Upper lobe of left lung (tissue), 6 donors: ENCODE measurements at places on chromosomes 2 and 18. TPM values are rescaled to one million over a fixed set of nuclear protein-coding genes. Genes with fewer than 3 reads are reported as not detected.
A peak's percentile ranks its signal among the peaks of the same experiment; 100 is the strongest.

COL4A4 gene
- total RNA-seq, result 26.4 TPM

SDC1 gene
- total RNA-seq, result 213 TPM

IL1RN gene
- total RNA-seq, result 40.6 TPM

MOB1A gene
- total RNA-seq, result 143 TPM

LONRF2 gene
- total RNA-seq, result 3.4 TPM

CREG2 gene
- 8.4 TPM for total RNA-seq

CXCR1 gene
- 11.6 TPM for total RNA-seq

DPP4 gene
- 77.3 TPM for total RNA-seq

SIX2 gene
- total RNA-seq, result 1.3 TPM

GRCh38 chr2:197216361-197216979, 94.1 kb downstream of the ANKRD44 start:
- H3K4me3 ChIP-seq, result no peak overlapping the region
- peaks cover 45% of the 10 kb centered on the region for H3K4me1 ChIP-seq
- H3K27ac ChIP-seq, result peak overlapping the region; percentile 57
- H3K27me3 ChIP-seq, result no peaks in the 10 kb centered on the region

DNA sequence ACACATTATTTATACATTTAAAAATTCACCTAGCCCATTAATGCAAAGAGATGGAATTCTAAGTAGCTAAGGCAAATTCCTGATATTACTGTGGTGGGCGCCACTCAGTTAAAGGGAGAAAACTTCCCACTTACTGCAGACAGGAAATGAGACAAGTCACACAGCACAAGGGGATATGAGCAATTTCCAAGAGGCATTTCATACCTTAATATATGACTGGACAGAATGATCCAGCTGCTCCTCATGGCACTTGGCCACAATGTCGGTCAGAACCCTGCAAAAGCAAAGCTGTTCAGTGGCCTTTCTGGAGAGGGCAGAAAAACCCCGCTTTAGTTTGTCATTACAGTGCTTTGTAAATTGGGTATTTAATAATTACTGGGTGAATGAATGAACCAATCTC, 121.4 kb upstream of the CCDC195 start:
- H3K4me3 ChIP-seq, result no peak overlapping the region
- DNase-seq, result no peak
- H3K27me3 ChIP-seq, result no peaks in the 10 kb centered on the region
- H3K27ac ChIP-seq, result no peak overlapping the region
- peaks cover 8% of the 10 kb centered on the region for H3K36me3 ChIP-seq
- no peaks in the 10 kb centered on the region for H3K4me1 ChIP-seq

GRCh38 chr2:143401861-143402260, 272.6 kb downstream of the ARHGAP15 start:
- H3K36me3 ChIP-seq, result no peaks in the 10 kb centered on the region
- no peak overlapping the region for H3K27ac ChIP-seq
- H3K27me3 ChIP-seq, result no peaks in the 10 kb centered on the region
- DNase-seq, result no peak
- no peaks in the 10 kb centered on the region for H3K4me1 ChIP-seq

DNA sequence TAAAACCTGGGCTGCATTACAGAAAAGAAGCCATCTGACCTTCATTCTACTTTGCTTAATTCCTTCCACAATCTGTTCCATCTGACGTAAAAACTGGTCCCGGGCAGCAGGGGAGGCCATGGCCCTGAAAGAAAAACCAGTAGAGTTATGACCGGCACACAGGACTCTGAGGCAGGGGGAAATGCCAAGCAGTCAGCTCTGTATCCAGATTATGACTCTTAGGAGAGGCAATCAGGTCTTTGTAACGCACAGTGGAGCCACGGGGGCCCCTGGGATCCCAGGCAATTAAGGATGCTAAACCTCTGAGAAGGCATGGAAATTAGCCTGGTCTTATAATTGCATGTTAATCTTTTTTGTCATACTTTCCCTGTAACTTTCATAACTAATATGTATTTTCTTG, 78.4 kb downstream of the CCDC93 start:
- no peaks in the 10 kb centered on the region for H3K27me3 ChIP-seq
- no peak overlapping the region for H3K4me3 ChIP-seq
- no peaks in the 10 kb centered on the region for H3K4me1 ChIP-seq
- H3K27ac ChIP-seq, result no peak overlapping the region
- no peak for DNase-seq

GRCh38 chr2:1480671-1481076, 67.4 kb downstream of the TPO start:
- DNase-seq, result no peak
- H3K4me3 ChIP-seq, result no peak overlapping the region
- no peaks in the 10 kb centered on the region for H3K4me1 ChIP-seq
- no peaks in the 10 kb centered on the region for H3K27me3 ChIP-seq
- no peak overlapping the region for H3K27ac ChIP-seq

DNA sequence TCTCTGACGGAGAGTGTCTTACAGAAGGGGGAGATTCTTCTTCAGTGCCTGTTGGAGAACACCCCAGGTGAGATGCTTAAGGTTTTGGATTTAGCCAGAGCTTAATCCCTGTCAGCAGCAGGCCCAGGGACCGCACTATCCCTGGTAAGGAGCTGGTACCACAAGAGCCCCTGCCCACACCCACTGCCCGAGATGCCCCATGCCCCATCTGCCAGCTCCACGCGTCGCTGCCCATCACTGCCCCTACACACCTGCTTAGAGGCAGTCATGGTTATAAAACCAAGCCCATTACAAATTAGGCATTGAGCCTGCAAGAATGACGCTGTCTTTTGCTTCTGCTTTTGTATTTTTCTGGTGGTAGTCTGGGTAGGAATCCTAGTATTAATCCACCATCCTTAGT, 21.7 kb downstream of the CEP68 start:
- no peak overlapping the region for H3K4me3 ChIP-seq
- peaks cover 26% of the 10 kb centered on the region for H3K4me1 ChIP-seq
- no peaks in the 10 kb centered on the region for H3K27me3 ChIP-seq
- peaks cover 39% of the 10 kb centered on the region for H3K36me3 ChIP-seq
- H3K27ac ChIP-seq, result no peak overlapping the region
- DNase-seq, result no peak

- no peaks in the 10 kb centered on the region for H3K4me1 ChIP-seq
- H3K4me3 ChIP-seq, result no peak overlapping the region
- no peaks in the 10 kb centered on the region for H3K36me3 ChIP-seq
- no peaks in the 10 kb centered on the region for H3K27me3 ChIP-seq
- no peak overlapping the region for H3K27ac ChIP-seq
- DNase-seq, result no peak
These were observed 28.9 kb upstream of the ACTR2 start for GRCh38 chr2:65198737-65199136.

- peaks cover 10% of the 10 kb centered on the region for H3K4me1 ChIP-seq
- no peak overlapping the region for H3K27ac ChIP-seq
- H3K36me3 ChIP-seq, result no peaks in the 10 kb centered on the region
- DNase-seq, result no peak
- H3K4me3 ChIP-seq, result no peak overlapping the region
These were observed 31.3 kb downstream of the DARS1 start for GRCh38 chr2:135954020-135954601.

GRCh38 chr2:208192611-208193236, 2.9 kb upstream of the C2orf80 start:
- H3K27me3 ChIP-seq, result no peaks in the 10 kb centered on the region
- no peak overlapping the region for H3K4me3 ChIP-seq
- no peaks in the 10 kb centered on the region for H3K4me1 ChIP-seq
- H3K36me3 ChIP-seq, result no peaks in the 10 kb centered on the region
- DNase-seq, result no peak

- no peak overlapping the region for H3K4me3 ChIP-seq
- DNase-seq, result no peak
- H3K4me1 ChIP-seq, result peaks cover 18% of the 10 kb centered on the region
- no peaks in the 10 kb centered on the region for H3K36me3 ChIP-seq
- no peaks in the 10 kb centered on the region for H3K27me3 ChIP-seq
- no peak overlapping the region for H3K27ac ChIP-seq
These were observed 63.5 kb downstream of the ANKRD44 start for GRCh38 chr2:197247083-197247482.

- H3K36me3 ChIP-seq, result no peaks in the 10 kb centered on the region
- no peak overlapping the region for H3K4me3 ChIP-seq
- no peaks in the 10 kb centered on the region for H3K27me3 ChIP-seq
- DNase-seq, result no peak
- no peak overlapping the region for H3K27ac ChIP-seq
These were observed 48.4 kb downstream of the TEX51 start for GRCh38 chr2:126947103-126947429.

- H3K4me1 ChIP-seq, result peaks cover 48% of the 10 kb centered on the region
- peak overlapping the region; percentile 75 for H3K27ac ChIP-seq
- peak; percentile 88 for DNase-seq
- H3K4me3 ChIP-seq, result no peak overlapping the region
These were observed 7.1 kb upstream of the KLF11 start for GRCh38 chr2:10036095-10036884.

DNA sequence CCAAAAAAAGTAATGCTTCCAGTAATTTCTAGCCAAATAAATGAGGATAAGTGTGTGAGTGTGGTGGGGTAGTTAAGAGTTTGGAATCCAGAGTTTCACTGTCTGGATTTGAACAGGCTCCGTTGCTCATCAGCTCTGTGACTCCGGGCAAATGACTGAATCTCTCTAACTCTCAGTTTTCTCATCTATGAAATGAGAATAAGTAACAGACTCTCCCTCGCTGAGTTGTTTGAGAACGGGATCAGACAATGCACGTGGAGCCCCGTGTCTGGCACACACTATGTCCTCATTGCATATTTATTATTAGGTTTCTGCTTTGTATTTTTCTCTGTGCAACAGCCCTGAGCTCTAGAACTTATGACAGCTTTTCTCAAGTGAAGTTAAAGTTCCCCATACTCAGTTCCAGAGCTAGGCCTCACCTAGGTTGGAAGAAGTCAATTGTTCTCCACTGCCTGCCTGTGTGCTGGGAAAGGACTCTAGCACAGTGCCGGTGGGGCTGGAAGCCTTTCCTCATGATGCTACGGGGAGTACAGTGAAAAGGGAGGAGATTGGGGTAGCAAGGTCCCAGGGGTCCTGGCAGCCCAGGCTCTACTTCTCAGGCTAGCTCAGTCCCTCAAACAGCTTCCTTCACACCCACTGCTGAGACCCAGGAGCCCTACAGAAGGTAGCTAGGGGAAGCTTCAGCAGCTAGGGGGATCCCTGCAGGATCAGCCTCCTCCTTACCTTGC, 1.7 kb upstream of the ICOS start:
- no peak overlapping the region for H3K27ac ChIP-seq
- H3K4me1 ChIP-seq, result no peaks in the 10 kb centered on the region
- H3K36me3 ChIP-seq, result no peaks in the 10 kb centered on the region
- DNase-seq, result no peak
- H3K4me3 ChIP-seq, result no peak overlapping the region

GRCh38 chr2:214489702-214490101, 78.8 kb downstream of the VWC2L start:
- no peak overlapping the region for H3K4me3 ChIP-seq
- H3K27ac ChIP-seq, result no peak overlapping the region
- H3K27me3 ChIP-seq, result no peaks in the 10 kb centered on the region
- H3K36me3 ChIP-seq, result no peaks in the 10 kb centered on the region
- no peak for DNase-seq

DNA sequence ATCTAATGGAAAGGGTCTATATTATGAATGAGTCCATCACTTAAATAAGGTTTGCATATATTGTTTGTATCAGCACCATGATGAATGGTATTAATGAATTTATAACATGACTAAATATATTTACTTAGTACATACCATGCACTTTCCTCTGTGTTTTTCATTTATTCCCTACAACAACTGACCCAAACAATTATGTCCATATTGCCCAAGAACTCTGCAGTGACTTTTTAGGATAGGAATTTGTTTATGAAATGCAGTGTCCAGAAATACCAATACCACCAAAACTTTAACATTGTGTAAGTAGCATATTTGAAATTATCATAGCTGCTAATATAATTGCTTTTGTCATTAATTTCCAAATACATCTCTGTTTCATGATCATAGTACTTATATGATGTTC, 119.7 kb downstream of the WDR7 start:
- DNase-seq, result no peak
- no peaks in the 10 kb centered on the region for H3K27me3 ChIP-seq

GRCh38 chr18:80074697-80075096, 34.4 kb upstream of the ADNP2 start:
- H3K36me3 ChIP-seq, result no peaks in the 10 kb centered on the region
- H3K27ac ChIP-seq, result no peak overlapping the region
- no peaks in the 10 kb centered on the region for H3K27me3 ChIP-seq
- no peak overlapping the region for H3K4me3 ChIP-seq
- DNase-seq, result no peak

- no peaks in the 10 kb centered on the region for H3K27me3 ChIP-seq
- no peak overlapping the region for H3K4me3 ChIP-seq
- DNase-seq, result no peak
These were observed 92.0 kb downstream of the ARMC9 start for GRCh38 chr2:231290321-231291015.

DNA sequence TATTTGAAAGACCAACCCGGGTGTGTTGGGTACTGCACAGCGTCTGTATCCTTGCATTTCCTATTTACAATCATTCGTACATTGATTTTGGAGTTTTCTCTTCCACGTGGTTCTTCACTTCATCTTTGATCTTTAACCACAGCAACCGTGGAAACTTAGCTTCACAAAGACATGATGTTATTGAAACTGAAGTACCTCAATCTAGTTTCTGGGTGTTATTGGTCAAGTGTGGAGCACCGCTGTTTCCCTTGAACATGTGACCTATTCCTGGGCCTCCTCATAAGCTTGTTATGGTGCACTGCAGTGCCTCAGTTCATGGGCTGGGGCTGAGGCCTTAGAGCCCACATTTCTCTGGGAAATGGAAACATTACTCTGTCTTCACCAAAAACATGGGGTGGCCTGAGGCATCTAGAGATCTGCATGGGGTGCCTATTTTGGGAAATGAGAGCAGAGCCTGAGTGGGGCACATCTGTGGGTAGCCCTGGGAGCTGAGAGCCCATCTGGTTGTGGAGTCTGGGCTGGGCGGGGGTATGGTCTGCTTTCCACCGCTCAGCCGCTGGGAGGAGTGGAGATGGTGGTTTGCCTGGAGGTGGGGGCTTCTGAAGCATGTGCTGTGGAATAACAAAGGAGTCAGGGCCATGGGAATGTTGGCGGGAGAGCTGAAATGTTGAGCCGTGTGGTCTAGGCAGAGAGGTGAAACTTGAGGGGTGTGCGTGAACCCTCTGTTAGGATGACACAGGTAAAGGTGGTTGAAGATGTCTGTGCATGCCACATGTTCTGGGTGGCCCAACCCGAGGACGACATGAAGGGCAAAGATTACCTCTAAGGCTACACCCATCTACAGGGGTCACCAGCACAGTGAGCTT, 37.4 kb downstream of the ZNF236 start:
- H3K27me3 ChIP-seq, result no peaks in the 10 kb centered on the region
- peaks cover 24% of the 10 kb centered on the region for H3K36me3 ChIP-seq
- H3K4me3 ChIP-seq, result no peak overlapping the region
- no peaks in the 10 kb centered on the region for H3K4me1 ChIP-seq
- H3K27ac ChIP-seq, result no peak overlapping the region
- no peak for DNase-seq

- H3K36me3 ChIP-seq, result no peaks in the 10 kb centered on the region
- no peak overlapping the region for H3K27ac ChIP-seq
- H3K4me1 ChIP-seq, result peaks cover 21% of the 10 kb centered on the region
- H3K4me3 ChIP-seq, result no peak overlapping the region
- H3K27me3 ChIP-seq, result no peaks in the 10 kb centered on the region
- no peak for DNase-seq
These were observed 220.2 kb upstream of the SMAD7 start for GRCh38 chr18:49170925-49171505.
